Esophagus squamous epithelium (tissue), 5 donors: ENCODE measurements at places on chromosomes 5 and 9.

- no peak for DNase-seq
These were observed 58.0 kb upstream of the JAK2 start for GRCh38 chr9:4927043-4927471.

DNA sequence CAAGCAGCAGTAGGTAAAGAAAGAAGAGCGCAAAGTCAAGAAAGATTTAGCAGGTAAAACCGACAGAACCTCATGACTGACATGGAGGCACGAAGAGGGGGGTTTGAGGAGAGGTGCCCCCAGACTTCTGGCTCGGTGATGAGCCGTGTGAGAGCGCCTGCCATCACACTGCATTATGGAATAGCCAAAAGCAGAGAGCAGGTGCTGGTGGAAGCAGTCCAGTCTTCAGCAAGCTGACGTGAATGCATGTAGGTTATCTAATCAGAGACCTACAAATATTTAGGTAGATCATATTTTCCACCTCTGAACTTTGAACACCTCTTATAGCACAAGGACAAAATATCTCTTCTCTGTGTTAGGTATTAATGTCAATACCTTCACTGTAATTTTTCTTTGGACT is 68.4 kb downstream of the RNF130 start:
- no peak for DNase-seq

- DNase-seq = no peak
These were observed 37.5 kb upstream of the PTGS1 start for GRCh38 chr9:122333169-122333808.

- DNase-seq = no peak
These were observed 213.5 kb downstream of the PJA2 start for GRCh38 chr5:109196087-109196822.

- no peak for DNase-seq
These were observed 124.0 kb upstream of the PJA2 start for GRCh38 chr5:109533751-109534272.

- no peak for DNase-seq
These were observed 42.8 kb upstream of the RPS23 start for GRCh38 chr5:82320966-82321365.

- DNase-seq = no peak
These were observed 5.4 kb downstream of the ACTL7B start for GRCh38 chr9:108850293-108850897.

DNA sequence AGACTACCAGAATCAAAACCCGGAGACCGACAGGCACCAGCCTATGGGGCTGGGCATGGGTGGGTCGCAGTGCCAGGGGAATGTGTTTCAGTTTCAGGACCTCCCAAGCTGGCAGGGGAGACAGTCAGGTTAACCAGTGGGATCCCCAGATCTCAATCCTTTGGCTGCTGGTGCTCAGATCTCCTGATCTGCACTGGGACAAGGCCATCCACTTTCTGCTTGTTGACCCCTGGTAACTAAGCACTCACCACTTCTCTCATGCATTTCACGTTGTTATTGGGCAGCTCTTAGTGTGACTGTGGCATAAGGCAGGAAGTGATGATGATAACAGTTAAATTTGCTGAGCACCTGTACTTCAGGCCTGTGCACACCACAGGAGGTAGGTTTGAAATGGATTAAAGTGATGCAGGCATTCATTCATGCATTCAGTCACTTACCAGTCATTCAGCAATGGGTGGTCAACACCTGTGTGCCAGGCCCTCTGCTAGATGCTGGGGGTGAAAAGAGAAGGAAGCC is 42.1 kb upstream of the STXBP1 start:
- no peak for DNase-seq

- DNase-seq = no peak
These were observed 105.6 kb downstream of the FGF18 start for GRCh38 chr5:171525085-171525484.

DNA sequence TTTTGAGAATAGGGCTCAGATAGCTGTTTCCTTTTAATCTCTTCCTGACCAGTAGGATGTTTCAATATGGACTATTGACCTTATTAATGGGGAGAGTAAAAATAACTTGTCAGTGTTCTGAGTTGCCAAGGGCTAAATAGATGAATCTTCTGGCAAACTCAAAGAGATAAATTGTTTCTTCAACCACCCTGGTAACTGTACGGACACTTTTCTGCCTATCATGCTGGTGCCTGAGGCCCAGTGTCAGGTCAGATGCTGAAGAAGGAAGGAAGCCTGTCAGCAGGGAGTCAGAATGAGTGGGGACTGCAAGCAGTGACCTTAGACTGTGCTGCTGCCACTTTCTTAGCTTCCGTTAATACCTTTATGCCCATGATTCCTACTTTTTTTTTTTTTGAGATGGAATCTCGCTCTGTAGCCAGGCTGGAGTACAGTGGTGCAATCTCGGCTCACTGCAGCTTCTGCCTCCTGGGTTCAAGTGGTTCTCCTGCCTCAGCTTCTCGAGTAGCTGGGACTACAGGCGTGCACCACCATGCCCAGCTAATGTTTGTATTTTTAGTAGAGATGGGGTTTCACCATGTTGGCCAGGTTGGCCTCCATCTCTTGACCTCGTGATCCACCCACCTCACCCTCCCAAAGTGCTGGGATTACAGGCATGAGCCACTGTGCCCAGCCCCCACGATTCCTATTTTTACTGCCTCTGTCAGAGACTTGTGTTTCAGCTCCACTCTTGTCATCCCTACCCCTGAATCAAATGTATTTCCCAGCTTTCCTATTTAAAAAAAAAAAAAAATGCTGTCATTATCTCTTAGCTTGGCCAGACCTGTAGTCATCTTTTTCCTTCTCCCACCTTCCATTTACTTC is 33.7 kb downstream of the TGFBR1 start:
- DNase-seq = no peak

DNA sequence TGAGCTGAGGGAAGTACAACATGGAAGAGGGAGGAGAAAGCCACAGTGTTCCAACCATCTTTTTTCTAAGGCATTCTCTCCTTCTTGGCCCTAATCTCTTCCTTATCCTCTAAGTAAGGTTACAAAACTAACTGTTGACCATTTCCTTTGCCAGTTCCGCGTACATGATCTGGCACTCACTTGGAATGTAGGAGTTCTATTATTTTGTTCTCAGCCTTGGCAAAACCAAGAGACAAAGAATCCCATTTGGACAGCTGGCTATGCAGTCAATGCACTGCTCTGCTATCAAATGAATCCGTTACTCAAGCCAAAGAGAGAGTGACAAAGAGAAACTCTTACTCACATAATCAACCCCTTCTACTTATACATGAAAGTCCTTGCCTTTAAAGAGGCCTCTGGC is 410.3 kb downstream of the DTWD2 start:
- no peak for DNase-seq

- DNase-seq = no peak
These were observed at the start of gene S1PR3 for GRCh38 chr9:88991066-88992034. S1PR3 (plus strand) TSS chr9:88991468; CDS start chr9:89001201, 9,733 bp downstream.
